Activated naive CD8-positive, alpha-beta T cell treated with anti-CD3 and anti-CD28 coated beads, Interleukin-2, amount 50 U/mL, for 24 hours (primary cell): ENCODE measurements at places on chromosomes 13 and 19.

DNA sequence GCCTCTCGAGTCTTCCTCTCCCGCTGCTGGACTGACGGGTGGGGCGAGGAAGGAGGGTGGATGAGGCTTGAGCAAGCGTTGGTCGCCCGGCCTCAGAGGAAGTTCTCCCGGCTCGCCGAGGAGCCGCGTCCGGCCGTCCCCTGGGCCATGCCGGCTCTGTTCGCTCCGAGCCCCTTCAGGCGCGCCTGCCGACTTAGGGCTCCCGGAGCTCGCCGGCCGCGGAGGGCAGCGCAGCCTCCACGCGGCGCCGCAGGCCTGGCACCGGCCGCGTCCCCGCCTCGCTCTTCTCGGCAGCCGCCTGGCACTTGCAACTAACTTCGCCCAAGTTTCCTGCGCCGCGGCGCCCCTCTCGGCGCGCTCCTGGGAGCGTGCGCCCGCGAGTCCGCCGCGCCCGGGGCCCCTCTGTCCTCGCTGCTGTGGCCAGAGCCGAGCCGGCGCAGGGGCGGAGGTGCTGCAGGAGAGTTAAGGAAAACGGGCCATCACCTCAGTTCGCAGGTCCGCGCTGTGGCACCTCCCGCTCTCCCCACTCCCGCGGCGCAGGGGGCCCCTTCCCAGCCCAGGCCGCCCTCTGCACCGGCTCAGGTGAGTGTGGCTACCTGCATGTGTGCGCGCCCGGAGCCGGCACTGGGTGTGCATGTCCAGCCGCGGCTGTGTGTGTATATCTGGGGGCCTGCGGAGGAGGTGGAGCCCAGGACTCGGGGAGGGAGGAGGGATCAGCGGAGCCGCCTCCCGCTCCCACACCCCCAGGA is 641 bp upstream of the SOX21 start:
- no peaks in the 10 kb centered on the region for H3K36me3 ChIP-seq
- H3K27ac ChIP-seq: no peak overlapping the region
- peaks cover 15% of the 10 kb centered on the region for H3K4me1 ChIP-seq

DNA sequence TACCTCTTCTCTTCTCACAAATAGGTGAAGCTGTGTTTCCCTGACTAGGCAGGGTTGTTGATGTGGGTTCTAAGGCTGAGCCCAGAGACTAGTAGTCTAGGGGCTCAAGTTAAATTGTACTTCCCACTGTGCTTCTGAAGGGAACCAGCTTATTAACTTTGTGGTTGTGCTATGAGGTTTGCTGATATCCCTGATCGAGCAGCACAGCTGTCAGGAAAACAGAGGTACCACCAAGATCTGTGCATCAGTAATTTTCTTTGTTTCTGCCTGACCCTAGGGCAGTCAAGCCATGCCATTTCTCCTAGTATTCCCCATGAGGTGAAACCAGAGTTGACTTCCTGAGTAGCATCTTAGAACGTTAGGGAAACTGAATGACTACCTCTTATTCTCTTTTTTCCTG is 853.8 kb upstream of the MIR17HG start:
- H3K27me3 ChIP-seq: no peaks in the 10 kb centered on the region
- H3K4me3 ChIP-seq: no peak overlapping the region
- no peaks in the 10 kb centered on the region for H3K4me1 ChIP-seq
- DNase-seq: no peak
- no peak overlapping the region for H3K27ac ChIP-seq

- peak overlapping the region; percentile 55 for H3K4me3 ChIP-seq
- peaks cover 59% of the 10 kb centered on the region for H3K27me3 ChIP-seq
- peaks cover 28% of the 10 kb centered on the region for H3K4me1 ChIP-seq
- no peak overlapping the region for H3K27ac ChIP-seq
Observed at GRCh38 chr13:102399791-102400674, 1.8 kb downstream of the FGF14 start.

DNA sequence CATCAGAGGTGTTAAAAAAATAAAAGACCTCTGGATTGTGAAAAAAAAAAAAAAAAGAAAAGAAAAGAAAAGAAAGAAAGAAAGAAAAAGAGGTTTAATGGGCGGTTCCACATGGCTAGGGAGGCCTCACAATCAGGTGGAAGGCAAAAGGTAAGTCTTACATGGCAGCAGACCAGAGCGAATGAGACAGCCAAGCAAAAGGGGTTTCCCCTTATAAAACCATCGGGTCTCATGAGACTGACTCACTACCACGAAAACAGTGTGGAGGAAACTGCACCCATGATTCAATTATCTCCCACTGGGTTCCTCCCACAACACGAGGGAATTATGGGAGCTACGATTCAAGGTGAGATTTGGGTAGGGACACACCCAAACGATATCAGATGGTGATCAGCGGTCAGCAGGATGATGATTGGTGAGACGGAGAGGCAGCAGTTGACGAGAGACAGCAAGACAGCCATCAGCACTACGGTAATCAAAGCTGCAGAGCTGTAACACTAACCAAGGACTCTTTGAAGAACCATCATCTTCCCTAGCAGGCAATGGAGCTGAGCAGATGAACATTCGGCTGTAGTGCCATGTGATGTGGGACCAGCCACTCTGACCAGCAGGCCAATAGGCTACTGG is 3.9 kb upstream of the CD209 start:
- peaks cover 43% of the 10 kb centered on the region for H3K4me1 ChIP-seq
- H3K27me3 ChIP-seq: peaks cover 19% of the 10 kb centered on the region
- DNase-seq: peak; percentile 35
- no peak overlapping the region for H3K4me3 ChIP-seq
